ENCODE measurements at places on chromosomes 3 and 15. TPM values are rescaled to one million over a fixed set of nuclear protein-coding genes. Genes with fewer than 3 reads are reported as not detected.

- H3K27me3 ChIP-seq = peaks cover 10% of the 10 kb centered on the region
- DNase-seq = no peak
- peaks cover 33% of the 10 kb centered on the region for H3K4me1 ChIP-seq
- no peak overlapping the region for H3K4me3 ChIP-seq
- H3K36me3 ChIP-seq = peaks cover 3% of the 10 kb centered on the region
These were observed 248.5 kb upstream of the TGFBR2 start for GRCh38 chr3:30357897-30358296.

DNA sequence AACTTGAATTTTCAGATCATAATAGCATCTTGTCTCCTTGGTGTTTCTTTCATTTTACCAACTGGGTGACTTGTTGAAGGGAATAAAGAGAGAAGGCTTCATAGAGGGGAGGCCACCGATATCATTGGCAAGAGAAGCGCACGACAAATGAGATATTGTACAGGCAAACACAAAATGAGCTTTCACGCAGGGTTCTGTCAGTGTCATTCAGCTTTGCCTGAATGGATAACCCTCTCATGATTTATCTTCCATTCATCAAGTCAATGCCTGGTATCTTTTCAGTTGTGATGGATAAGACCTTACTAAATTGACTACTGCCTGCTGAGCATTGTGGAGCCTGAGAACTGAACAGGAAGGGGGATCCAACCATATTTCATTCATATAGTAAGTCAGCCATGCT lies 188.6 kb upstream of the EPHA3 start:
- no peak overlapping the region for H3K4me3 ChIP-seq
- DNase-seq = no peak
- no peak overlapping the region for H3K27ac ChIP-seq
- H3K36me3 ChIP-seq = no peaks in the 10 kb centered on the region

- DNase-seq = no peak
- H3K4me3 ChIP-seq = no peak overlapping the region
- H3K27ac ChIP-seq = no peak overlapping the region
These were observed 95.7 kb upstream of the MCTP2 start for GRCh38 chr15:94135486-94136147.

DNA sequence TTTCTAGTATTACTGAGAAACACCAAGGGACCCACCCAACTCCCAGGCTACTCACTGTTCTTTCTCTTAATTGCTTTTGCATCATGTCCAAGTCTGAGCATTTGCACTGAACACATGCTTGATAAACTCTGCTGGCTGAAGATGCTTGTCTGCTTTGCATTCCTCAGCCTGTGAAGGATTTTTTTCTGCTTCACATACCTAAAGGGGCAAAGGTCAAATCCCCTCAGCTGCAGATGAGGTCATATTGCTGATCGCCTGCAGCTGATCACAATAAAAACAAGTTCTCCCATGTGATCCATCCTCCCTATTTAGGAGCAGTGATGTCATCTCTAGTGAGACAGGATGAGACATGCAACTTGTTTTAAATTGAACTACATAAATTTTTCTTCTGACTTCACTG lies 84.6 kb upstream of the DCBLD2 start:
- DNase-seq = no peak
- peaks cover 19% of the 10 kb centered on the region for H3K27me3 ChIP-seq
- no peaks in the 10 kb centered on the region for H3K36me3 ChIP-seq
- no peak overlapping the region for H3K4me3 ChIP-seq
- no peak overlapping the region for H3K27ac ChIP-seq

- no peaks in the 10 kb centered on the region for H3K36me3 ChIP-seq
- no peak for DNase-seq
- H3K4me1 ChIP-seq = no peaks in the 10 kb centered on the region
- peaks cover 2% of the 10 kb centered on the region for H3K27me3 ChIP-seq
- H3K4me3 ChIP-seq = no peak overlapping the region
These were observed 69.7 kb upstream of the CMSS1 start for GRCh38 chr3:99747915-99748314.

- no peak overlapping the region for H3K4me3 ChIP-seq
- H3K27ac ChIP-seq = no peak overlapping the region
- no peaks in the 10 kb centered on the region for H3K27me3 ChIP-seq
- no peaks in the 10 kb centered on the region for H3K4me1 ChIP-seq
These were observed 159.4 kb upstream of the SNTN start for GRCh38 chr3:63493101-63493500.

GRCh38 chr15:101001056-101001455 lies 81.9 kb downstream of the LRRK1 start:
- H3K36me3 ChIP-seq = no peaks in the 10 kb centered on the region
- H3K27me3 ChIP-seq = peaks cover 33% of the 10 kb centered on the region
- H3K27ac ChIP-seq = no peak overlapping the region
- no peaks in the 10 kb centered on the region for H3K4me1 ChIP-seq
- no peak overlapping the region for H3K4me3 ChIP-seq

GRCh38 chr15:40091861-40092255 lies 16.8 kb downstream of the BMF start:
- no peak overlapping the region for H3K4me3 ChIP-seq
- peaks cover 26% of the 10 kb centered on the region for H3K4me1 ChIP-seq
- H3K36me3 ChIP-seq = peaks cover 25% of the 10 kb centered on the region

The ZNF80 gene
- total RNA-seq = 0.74 TPM

The ADAMTS9 gene
- total RNA-seq = not detected

The ALAS1 gene
- total RNA-seq = 117 TPM

The ITIH4 gene
- 3.6 TPM for total RNA-seq
